Frontal cortex (tissue), 4 donors: ENCODE measurements at places on chromosomes 2 and 18. TPM values are rescaled to one million over a fixed set of nuclear protein-coding genes. Genes with fewer than 3 reads are reported as not detected.

- no peak for DNase-seq
These were observed 183.8 kb upstream of the MSH6 start for GRCh38 chr2:47599171-47599570.

SERPINB13 gene
- 0.41 TPM for total RNA-seq

HTR2B gene
- total RNA-seq, result 0.41 TPM

SKOR2 gene
- total RNA-seq, result not detected

DNA sequence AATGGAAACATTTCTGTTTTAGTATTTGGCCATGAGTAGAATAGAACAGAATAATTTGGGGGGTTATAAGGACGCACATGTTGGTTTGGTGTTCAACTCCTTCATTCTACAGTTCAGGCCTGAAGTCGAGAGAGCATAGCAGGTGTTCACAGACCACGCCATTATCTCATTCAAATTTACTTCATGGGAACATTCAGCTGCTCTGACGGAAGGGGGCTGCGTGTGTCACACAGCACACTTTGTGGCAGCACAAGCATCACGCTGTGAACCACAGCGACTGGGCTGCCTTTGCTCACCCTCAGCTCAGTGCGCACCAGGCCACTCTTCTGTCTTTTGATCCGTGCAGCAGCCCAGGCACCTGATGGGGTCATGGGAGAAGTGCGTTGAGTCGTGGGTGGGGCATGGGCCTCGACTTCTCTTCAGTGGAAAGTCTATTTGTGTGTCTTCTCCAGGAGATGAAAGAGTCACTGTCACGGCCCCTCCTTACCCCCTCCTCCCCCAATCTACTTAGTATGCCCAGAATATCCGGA is 348.6 kb upstream of the SALL3 start:
- no peak for DNase-seq

L3MBTL4 gene
- total RNA-seq, result 34.2 TPM

- DNase-seq, result no peak
These were observed 5.2 kb downstream of the ZNF638 start for GRCh38 chr2:71336802-71337201.

ARHGAP25 gene
- total RNA-seq, result 1.2 TPM

DUSP19 gene
- 14.7 TPM for total RNA-seq

DNA sequence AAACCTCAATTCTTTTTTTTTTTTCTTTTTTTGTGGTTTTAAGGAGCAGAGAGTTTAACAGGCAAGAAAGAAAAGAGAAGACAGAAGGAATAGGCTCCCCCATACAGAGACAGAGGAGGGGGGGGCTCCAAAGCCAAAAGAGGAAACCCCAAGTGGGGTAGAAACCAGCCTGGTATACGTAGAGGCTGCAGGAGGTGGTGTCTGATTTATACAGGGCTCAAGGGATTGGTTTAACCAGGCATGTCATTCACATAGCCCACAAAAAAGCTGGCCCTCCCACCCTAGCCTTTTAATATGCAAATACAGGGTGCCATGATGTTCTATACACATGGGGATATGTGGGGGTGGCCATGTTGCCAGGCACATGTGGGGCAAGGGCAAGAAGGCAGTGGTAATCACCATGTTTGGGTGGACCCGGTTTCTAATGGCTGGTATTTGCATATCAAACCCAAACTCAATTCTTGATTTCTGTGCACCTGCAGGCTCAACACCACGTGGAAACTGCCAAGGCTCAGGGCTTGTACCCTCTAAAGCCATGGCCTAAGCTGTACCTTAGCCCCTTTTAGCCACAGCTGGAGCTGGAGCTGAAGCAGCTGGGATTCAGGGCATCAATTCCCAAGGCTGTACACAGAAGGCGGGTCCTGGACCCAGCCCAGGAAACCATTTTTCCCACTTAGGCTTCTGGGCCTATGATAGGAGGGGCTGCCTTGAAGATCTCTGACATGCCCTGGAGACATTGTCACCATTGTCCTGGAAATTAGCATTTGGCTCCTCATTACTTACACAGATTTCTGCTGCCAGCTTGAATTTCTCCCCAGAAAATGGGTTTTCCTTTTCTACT is 170.3 kb downstream of the MAIP1 start:
- DNase-seq, result no peak

ANKZF1 gene
- total RNA-seq, result 34.2 TPM

DNA sequence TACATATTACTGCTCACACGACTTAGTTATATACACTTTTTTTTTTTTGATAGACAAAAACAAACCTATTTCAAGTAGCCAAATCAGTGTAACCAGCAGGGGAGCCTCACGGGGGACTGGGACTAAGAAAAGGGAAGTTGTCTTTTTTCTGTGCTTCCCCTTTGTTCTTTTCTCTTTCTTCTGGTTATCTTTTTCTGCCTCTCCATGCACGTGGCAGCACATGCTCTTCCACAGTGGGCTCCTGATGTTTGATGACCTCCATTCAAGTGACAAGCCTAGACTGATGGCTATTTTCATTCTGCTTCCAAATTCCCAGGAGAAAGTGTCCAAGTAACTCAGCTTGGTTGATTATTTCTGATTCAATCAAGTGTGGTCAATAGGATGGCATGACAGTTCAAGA is 98.2 kb upstream of the STK39 start:
- no peak for DNase-seq

DNA sequence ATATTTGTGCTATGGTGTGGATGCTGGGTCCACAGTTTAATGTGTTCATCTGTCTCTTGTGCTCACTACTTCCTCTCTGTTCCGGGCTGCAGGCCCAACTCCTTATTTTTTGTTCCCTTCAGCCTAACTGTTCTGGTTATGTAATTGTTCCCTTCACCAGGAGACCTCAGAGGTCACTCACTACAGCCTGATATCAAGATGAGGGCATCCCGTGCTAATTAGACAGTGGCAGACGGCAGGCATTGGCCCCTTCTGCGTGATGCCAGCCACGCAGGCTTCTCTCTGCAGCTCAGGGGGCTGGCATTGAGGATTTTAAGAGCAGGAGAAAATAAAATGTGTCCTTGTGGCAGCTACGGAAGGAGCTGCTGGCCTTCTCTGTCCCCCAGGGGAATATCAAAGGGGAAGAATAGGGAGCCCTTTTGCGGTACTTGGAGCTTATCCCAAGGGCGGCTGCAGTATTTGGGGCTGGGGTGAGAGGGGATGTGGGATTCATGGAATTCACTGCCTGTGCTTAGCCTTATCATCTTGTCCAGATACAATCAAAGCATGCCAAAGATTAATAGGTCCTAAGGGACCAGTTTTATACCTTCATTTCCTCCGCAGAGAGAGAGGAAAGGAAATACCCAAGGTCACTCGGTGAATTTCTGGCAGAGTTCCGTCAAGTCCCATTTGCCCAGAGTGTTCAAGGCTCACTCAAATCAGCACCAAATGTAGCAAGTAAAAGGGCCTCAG is 53.3 kb upstream of the TRIB2 start:
- peak; percentile 28 for DNase-seq

DNA sequence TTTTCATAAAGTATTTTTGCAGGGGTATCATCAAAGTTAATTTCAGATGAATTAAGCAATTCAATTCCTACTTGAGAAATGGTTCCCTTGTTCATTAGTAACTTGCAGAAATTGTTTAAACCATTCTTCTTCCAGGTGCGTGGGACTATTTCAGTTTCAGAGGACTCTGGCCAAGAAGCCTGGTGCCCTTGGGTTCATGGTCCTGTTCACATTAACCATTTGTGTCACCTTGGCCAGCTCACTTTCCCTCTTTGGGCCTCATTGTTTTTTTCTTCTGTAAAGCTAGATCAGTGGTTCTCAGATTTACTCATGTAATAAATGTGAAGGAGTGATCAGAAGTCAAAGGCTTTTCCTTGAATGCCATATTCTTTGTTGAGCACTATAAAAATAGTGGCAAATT is 112.4 kb upstream of the BZW1 start:
- no peak for DNase-seq

GRCh38 chr2:230162981-230163380 is 56.8 kb downstream of the SP110 start:
- DNase-seq, result no peak

GRCh38 chr2:118845005-118845521 is 2.4 kb downstream of the EN1 start:
- peak; percentile 19 for DNase-seq

SERPINB12 gene
- total RNA-seq, result not detected

GRCh38 chr2:205913668-205914067 is 172.3 kb downstream of the INO80D start:
- DNase-seq, result no peak

SPR gene
- 1.6 TPM for total RNA-seq

CTLA4 gene
- total RNA-seq, result not detected

REG1B gene
- total RNA-seq, result not detected
